ENCODE measurements at places on chromosomes 13 and 19.

DNA sequence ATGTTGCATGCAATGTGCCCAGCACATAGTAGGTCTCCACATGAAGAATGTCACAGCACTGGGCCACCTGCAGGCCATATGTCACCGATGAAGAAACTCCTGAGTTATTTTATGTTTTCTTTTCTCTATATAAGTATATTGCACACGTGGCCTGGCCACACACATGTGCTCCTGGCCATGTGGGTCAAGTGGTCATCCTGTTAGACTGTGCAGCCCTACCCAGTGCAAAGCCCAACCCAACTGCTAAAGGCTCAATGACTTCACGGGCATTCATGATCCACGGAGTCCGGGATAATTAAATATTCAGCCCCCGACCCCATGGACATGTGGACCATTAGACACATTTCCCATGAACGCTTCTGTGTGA lies 163.2 kb downstream of the TEX29 start:
- no peak for DNase-seq

- peak; percentile 81 for DNase-seq
Measured at GRCh38 chr13:96089749-96090239, at the start of gene HS6ST3. TSS of gene HS6ST3 (plus strand) at chr13:96090107.

- DNase-seq: peak; percentile 86
Measured at GRCh38 chr19:48637948-48638830, 1.0 kb upstream of the DBP start.

- DNase-seq: peak; percentile 61
Measured at GRCh38 chr13:87661471-87661870, 9.7 kb upstream of the SLITRK5 start.

GRCh38 chr19:10855879-10856522 lies 7.8 kb downstream of the C19orf38 start:
- DNase-seq: no peak

GRCh38 chr13:65990684-65991083 lies 1239.5 kb downstream of the PCDH9 start:
- DNase-seq: no peak

- DNase-seq: no peak
Measured at GRCh38 chr19:53971673-53972072, 8.9 kb downstream of the CACNG8 start.

GRCh38 chr13:32650705-32651311 lies 64.6 kb downstream of the PDS5B start:
- peak; percentile 48 for DNase-seq

DNA sequence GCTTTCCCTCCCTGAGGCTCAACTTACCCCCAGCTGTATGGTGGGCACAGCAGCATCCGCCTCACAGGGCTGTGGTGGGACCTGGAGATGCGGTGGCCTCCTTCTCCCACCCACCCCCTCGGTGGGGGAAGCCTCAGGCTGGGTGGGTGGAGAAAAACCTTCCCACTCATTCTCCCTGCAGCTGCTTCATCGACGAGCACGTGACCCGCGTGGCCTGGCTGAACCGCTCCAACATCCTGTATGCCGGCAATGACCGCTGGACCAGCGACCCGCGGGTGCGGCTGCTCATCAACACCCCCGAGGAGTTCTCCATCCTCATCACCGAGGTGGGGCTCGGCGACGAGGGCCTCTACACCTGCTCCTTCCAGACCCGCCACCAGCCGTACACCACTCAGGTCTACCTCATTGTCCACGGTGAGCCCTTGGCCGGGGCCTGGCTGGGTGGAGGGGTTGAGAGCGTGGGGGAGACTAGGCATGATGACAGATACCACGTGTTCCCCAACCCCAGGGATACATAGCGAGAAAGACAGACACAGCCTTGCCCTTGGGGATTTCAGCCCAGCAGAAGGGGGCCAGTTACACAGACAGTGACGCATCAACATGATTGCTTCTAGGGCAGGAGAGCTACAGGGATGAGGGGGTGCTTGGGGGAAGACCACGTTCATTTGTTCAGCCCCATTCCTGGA lies 12.2 kb downstream of the IGLON5 start:
- DNase-seq: no peak

GRCh38 chr13:65912516-65912915 lies 1317.6 kb downstream of the PCDH9 start:
- no peak for DNase-seq

DNA sequence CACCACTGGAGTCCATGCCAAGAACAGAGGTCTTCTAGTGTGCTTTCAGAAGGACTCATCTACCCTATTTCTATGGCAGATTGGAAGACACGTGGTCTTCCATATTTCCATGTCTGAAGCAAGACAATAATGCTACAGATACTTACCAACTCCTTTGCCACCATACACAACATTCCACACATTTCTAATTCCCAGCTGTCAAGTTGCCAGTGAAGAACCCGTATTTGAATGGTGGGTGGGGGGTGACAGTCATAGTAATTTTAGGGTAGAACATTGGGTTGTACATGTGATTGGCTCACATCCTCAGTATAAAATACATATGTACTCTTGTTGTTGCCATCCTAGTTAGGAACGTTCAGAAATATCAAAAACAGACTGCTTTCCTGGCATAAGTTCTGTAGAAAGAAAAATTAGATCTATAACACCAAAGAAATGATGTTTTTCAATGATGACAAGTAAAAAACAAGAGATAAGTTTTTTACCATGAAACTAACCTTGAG lies 69.3 kb downstream of the LHFPL6 start:
- DNase-seq: no peak

- no peak for DNase-seq
Measured at GRCh38 chr19:8571006-8571411, 6.2 kb downstream of the MYO1F start.

- no peak for DNase-seq
Measured at GRCh38 chr13:110374431-110375370, 67.6 kb downstream of the COL4A2 start.

All from NCI-H1092 treated with DMSO at 0.1 percent for 48 hours (cell line).